ENCODE measurements at places on chromosomes 6 and 20.

GRCh38 chr6:106084989-106085691, 996 bp upstream of the PRDM1 start:
- no peak for DNase-seq

GRCh38 chr6:113979937-113980336, 9.0 kb upstream of the HDAC2 start:
- no peak for DNase-seq

GRCh38 chr6:48826901-48827701, 636.0 kb downstream of the MMUT start:
- no peak for DNase-seq

- DNase-seq = no peak
Measured at GRCh38 chr6:79687759-79688158, 56.6 kb downstream of the SH3BGRL2 start.

GRCh38 chr6:159739341-159739740, 12.0 kb downstream of the WTAP start:
- no peak for DNase-seq

DNA sequence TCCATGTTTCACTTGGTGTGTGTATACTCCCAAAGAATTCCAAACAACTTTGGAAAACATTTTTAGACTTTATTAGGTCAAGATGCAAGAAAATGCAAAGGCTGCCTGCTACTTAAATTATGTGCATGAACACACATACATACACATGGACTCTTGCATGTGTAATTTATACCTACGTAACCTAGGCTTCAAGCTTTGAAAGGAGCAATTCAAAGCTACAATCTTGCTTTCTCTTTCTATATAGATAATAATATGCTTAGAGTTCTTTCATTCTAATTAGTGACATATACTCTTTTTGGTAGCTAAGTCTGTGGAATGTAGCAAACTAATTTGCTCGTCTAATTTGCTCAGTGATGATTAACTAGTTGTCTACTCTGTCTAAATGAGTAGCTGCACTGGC, 146.5 kb downstream of the EPHA7 start:
- DNase-seq = no peak

- DNase-seq = no peak
Measured at GRCh38 chr6:20771409-20771808, 237.2 kb downstream of the CDKAL1 start.

DNA sequence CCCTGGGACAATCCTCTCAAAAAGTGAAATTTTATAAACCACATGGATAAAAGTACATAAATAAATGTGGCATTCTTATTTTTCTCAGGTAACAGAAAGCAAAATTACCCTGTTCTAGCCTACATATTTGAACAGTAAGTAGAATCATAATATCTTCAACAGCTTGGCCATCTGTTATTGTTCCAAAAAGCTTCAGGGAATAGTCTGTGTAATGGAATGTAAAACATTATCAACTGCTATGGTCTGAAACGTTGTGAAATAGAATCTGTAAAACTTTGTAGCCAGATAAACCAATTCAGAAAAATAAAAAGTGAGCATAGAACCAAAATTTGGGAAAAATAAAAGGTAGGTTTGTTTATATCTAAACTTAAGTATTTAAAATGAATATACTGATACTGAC, 114.7 kb downstream of the THEMIS start:
- no peak for DNase-seq

- DNase-seq = no peak
Measured at GRCh38 chr6:161003336-161003735, 11.8 kb downstream of the MAP3K4 start.

- DNase-seq = no peak
Measured at GRCh38 chr6:10404799-10405512, 9.9 kb downstream of the TFAP2A start.

- no peak for DNase-seq
Measured at GRCh38 chr6:32643904-32644303, 6.7 kb downstream of the HLA-DQA1 start.

GRCh38 chr20:63885264-63886053, 9.5 kb upstream of the DNAJC5 start:
- no peak for DNase-seq

DNA sequence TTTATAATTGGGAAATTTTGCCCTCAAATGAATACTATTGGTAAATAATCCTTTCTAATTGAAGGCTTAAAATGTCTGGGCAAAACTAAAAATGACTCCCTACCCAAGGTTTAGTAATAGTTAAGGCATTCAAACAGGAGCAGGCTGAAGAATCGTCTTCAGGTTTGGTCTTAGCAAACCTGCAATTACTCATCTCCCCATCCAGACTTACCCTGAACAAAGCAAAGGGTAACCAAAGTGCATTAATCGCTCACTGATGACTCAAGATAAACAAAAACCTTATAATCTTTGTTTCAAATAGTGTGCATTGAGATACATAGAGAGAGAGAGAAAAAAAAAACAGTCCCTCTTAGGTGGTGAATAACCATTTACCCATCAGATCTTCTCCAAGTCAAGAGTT, 225.5 kb downstream of the BMP2 start:
- DNase-seq = no peak

- no peak for DNase-seq
Measured at GRCh38 chr6:159890201-159890600, 587 bp upstream of the MAS1 start.

GRCh38 chr6:156634048-156634447, 143.1 kb upstream of the ARID1B start:
- no peak for DNase-seq

DNA sequence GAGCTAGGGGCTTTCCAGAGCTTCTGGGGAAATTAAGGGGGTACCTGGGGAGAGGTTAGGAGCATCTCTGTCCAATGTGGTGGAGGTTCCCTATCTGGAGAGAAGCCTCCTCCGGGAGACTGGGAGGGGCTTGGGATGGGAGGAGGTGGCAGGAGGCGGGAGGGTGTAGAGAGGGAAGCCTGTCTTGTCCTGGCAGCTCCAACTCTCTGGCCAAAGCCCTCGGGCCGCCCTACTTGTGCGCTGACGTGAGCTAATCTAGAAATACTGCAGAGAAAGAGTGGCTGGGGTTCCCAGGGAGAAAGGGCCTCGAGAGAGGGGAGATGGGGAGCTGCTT, 1.6 kb upstream of the SLC32A1 start:
- no peak for DNase-seq

GRCh38 chr6:52704060-52704459, 33.1 kb downstream of the TMEM14A start:
- no peak for DNase-seq

DNA sequence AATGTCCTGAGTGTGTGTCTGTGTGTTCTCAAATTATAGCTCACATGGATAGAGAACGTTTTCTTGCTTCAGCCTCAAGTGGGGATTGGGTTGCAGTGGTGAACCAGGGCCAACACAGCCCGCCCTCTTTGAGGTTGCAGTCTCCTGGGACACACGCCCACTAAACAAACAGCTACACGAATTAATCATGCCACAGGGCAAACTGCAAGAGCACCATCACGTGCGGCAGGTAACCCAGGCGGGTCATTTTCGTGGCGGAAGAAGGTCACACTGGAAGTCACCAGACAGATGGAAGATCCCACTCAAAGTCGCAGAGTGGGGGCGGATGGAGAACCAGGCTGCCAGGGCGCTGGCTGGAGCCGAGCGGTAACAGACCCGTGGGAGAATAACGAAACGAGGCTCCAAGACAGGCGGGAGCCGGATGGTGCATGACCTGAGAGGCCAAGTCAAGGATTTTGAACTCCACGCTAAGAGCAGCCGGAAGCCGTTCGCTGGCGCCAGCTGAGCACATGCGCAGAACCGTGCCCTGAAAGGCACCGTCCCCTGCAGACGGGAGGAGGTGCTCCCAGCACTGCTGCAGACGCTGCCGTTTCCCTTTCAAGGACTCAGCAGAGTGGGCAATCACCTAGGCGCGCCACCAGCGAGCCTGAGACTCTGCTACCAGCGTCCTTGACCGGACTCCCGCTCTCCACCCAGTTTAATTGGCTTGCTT, 10.7 kb downstream of the DLL1 start:
- DNase-seq = no peak

DNA sequence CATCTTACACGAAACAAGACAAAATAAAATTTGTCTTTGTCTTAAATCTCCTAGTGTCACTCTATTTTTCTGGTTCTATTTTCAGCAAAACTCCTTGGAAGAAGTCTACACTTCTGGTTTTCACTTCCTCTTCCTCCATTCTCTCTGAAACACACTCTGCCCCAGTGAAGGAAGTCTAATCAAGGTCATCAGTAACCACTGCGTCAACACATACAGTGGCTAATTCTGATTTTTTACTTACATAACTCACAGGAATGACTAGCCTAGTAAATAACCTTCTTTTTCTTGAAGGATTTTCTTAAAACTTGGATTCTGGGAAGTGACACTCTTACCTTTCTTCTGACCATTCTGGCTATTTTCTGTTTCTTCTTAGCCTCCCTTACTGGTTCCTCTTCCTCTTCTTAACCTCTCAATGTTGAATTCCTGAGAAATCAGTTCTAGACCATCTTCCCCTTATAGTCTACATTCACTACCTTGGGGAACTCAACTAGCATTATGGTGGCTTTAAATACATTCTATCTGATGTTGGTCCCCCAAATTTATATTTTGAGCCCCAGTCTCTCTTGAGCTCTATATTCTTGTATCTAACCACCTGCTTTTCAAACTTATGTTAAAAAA, 37.5 kb downstream of the AIG1 start:
- no peak for DNase-seq

DNA sequence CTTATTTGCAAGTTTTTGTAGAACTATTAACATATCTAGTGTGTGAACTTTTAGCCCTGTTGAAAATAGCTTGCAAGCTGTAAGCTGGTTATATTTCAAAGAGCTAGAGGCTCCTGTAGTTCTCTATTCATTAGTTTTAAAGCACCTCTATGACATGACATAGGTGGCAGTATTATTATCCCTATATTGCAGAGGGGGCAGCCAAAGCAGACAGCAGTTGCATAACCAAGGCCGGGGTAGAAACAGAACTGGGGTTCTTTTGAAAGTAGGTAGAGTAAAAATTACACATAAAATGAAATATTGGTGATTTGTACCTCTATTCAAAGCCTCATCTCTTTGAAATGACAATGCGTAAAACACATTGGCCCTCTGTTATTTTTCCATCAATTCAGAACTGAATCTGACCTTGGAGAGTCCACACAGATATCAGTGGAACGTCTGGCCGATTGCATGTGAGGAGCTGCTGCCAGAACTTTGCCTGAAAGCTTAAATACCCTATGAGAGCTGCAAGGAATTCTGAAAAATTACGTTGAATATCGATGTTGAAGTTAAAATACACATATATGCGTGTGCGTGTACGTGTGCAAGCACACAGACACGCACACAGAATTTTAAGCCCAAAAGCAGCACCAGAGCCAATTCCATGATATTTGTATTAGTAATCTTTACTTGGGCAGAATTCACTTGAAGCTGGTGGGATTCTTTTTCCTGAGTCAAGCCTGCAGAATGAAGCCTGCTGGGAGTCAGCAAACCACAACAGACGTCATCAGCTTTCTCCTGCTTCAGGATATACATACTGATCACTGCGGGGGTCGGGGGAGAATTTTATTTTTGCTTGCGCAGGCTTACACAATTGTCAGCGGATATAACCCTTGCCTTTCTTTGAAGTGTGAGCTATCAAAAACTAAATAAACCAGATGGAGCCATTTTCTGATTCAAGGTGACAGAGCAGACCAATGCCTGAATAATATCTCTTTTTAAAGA, 163.2 kb downstream of the PDE7B start:
- no peak for DNase-seq

- DNase-seq = no peak
Measured at GRCh38 chr6:112215488-112216284, 38.7 kb downstream of the LAMA4 start.

GRCh38 chr6:111781041-111781708, 92.1 kb downstream of the FYN start:
- DNase-seq = no peak

- no peak for DNase-seq
Measured at GRCh38 chr6:119129968-119130484, 51.6 kb upstream of the FAM184A start.

- no peak for DNase-seq
Measured at GRCh38 chr6:53646606-53647005, 18.9 kb downstream of the KLHL31 start.

DNA sequence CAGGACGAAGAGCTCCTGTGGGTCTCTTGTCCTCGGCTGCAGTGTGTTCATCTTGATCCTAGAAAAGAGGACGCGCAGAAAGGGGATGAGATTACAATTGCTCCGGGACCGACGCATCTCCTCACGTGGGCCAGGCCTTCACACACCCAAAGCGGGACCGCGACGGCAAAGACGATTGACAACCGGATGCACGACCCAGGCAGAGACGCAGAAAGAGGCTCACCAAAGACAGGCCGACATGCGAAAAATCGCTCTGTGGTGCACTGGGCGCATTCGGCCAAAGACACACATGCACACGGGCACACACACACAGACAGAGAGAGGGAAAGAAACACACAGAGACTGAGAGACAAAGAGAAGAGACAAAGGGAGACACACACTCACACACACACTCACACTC, 1089.9 kb upstream of the DEFB115 start:
- DNase-seq = no peak

DNA sequence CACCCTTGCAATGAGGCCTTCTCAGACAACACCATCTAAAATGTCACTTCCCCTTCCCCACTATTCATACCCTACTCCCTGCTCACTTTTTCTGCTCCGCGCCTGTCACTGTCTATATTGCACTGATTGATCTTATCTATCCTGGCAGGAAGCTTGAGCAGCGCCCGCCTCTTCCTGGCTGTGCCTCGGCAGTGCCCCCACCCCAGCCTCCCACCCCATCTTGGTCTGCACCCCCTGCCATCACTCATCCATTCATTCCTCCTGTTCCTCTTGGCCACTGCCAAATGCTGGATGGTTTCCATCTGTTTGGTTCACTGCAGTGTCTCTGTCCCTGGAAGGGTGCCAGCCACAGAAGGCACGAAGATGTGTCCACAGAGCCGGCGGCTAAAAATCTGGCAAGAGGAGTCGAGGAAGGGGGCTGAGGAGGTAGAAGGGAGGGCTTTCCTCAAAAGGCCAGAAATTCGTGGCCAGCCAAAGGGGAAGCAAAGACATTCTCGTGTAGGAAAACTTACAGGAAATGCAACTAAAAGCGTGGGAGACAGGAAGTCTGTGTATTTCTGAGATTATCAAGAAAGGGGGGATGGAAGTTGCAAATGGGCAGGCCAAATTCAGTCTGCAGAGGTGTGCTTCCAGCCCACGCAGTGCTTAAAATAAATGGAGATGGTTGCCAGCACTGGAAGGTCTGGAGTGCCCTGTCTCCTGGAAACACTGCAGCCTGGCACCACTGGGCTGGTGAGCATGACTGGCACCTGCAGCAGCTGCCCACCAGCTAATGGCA, 27.6 kb downstream of the SYNJ2 start:
- no peak for DNase-seq

GRCh38 chr6:155264693-155265320, 994 bp downstream of the CLDN20 start:
- no peak for DNase-seq

- DNase-seq = no peak
Measured at GRCh38 chr6:165488624-165489295, 174.3 kb downstream of the PDE10A start.

- DNase-seq = no peak
Measured at GRCh38 chr6:135722679-135723078, 128.8 kb upstream of the PDE7B start.
